ENCODE measurements at places on chromosomes 7 and 10. TPM values are rescaled to one million over a fixed set of nuclear protein-coding genes. Genes with fewer than 3 reads are reported as not detected.

Gene NODAL
- 0.04 TPM for polyA plus RNA-seq

Gene UNCX
- not detected for polyA plus RNA-seq

GRCh38 chr10:48470115-48470892 is 134.6 kb downstream of the ARHGAP22 start:
- DNase-seq, result no peak

GRCh38 chr10:133526957-133527588 is at the start of gene CYP2E1:
Gene CYP2E1, plus strand, starts transcription at chr10:133527363. Its CDS starts 33 bp downstream, at chr10:133527396.
- no peak for DNase-seq

- DNase-seq, result peak; percentile 70
Measured at GRCh38 chr7:31122649-31123058, 70.5 kb downstream of the ADCYAP1R1 start.

DNA sequence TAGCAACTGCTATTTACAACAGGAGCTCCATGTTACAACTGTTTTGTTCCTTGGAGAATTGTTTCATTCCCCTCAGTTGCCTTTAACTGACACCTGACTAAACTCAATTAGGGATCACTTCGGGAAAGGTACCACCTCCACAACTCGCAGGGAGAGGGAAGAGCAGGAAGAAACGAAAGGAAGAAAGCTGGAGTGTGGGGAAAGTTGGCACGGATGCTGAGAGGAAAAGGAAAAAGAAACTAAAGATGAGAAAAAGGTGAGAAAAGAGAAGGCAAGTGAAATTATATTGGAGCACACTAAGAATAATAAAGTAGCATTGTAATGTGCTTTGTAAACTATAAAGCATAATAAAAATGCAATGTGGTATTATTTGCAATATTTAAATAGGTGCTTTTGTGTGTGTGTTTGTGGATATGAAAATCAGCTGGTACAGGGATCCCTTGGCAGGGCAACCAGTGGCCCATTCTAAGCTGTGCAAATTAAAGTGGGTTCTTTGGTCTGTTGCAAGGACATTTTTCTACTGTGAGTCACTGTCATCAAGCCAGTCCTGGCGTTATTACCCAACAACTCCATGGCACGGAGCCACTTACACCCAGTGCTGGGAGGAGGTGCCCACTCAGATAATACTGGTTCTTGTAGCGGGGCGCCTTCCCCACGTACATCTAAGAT is 45.9 kb downstream of the HIPK2 start:
- DNase-seq, result peak; percentile 92

GRCh38 chr10:120508393-120508792 is 51.4 kb downstream of the PLPP4 start:
- DNase-seq, result no peak

- DNase-seq, result no peak
Measured at GRCh38 chr10:89591111-89591795, 53.8 kb downstream of the PANK1 start.

- no peak for DNase-seq
Measured at GRCh38 chr7:51601461-51601860, 284.9 kb upstream of the COBL start.
